CD4-positive, alpha-beta T cell (primary cell): ENCODE measurements at places on chromosomes 11 and 22.

DNA sequence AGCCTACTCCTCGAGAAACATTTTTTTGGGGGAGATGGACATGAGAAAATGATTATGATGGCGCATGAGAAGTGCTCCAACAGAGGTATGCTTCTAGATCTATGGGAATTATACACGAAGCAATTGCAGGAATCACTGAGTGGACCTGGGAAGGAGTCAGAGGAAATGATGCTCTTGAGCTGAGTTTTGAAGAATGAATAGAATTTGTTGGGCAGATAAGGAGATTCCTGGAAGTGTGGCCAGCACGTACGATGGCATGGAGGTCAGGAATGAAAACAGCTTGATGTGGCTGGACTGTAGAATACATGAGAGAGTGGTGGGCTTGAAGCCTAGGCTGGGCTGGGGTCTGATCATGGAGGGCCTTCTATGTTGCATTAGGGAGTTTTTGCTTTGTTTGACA, 31.7 kb downstream of the ADAMTS15 start:
- no peak for DNase-seq

DNA sequence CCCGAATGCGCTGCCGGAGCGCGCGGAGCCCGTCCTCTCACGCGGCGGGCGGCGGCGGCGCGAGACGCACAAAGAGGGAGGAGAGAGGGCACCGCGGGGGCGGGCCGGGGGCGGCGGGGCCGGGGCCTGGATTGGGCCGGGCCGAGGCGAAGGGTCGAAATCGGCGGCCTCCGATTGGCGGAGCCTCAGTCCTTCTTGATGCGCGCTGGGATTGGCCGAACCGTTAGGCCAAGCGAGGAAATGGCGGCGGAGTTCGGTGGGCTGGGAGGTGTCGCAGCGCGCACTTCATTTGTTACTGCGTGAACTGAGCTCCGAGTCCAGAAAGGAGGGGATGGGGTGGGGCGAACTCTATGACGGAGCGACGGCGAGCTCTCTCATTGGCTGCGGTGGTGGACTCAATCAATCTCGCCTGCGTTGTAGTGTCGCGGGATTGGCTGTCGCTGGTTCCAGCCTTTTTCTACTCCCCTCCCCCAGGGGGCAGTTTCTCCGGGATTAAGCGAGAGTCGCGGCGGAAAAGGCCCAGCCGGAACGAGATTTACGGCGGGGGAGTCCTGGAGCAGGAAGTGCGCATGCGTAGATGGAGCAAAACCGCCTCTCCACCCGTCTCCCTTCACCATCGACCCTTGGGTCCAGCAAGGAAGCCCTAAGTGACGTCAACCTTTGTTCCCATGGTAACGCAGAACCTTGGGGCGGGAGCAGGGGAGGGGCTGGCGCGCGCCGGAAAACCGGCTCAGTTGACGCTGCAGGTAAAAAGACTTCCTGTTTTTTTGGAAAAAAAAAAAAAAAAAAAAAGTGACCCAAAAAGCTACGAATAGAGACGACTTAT, at the start of gene SF1:
Gene SF1, minus strand, starts transcription at position 70 of the 826 bp plus-strand sequence. CDS start 150 bp downstream, outside the sequence.
- DNase-seq = peak; percentile 97

GRCh38 chr22:49807780-49808708, 19.6 kb downstream of the BRD1 start:
- DNase-seq = no peak

GRCh38 chr11:102974552-102975280, 19.2 kb upstream of the MMP13 start:
- DNase-seq = no peak

- DNase-seq = no peak
Observed at GRCh38 chr11:116986521-116987105, 111.6 kb downstream of the SIK3 start.

GRCh38 chr11:33437529-33437928, 180.3 kb downstream of the HIPK3 start:
- no peak for DNase-seq

- no peak for DNase-seq
Observed at GRCh38 chr11:12019866-12020416, 11.5 kb upstream of the DKK3 start.

GRCh38 chr11:62592989-62593421, 1.7 kb upstream of the TUT1 start:
- DNase-seq = no peak
